ENCODE measurements at places on chromosomes 3 and 15.

GRCh38 chr3:17431004-17431403, 311.4 kb downstream of the TBC1D5 start:
- DNase-seq = no peak

DNA sequence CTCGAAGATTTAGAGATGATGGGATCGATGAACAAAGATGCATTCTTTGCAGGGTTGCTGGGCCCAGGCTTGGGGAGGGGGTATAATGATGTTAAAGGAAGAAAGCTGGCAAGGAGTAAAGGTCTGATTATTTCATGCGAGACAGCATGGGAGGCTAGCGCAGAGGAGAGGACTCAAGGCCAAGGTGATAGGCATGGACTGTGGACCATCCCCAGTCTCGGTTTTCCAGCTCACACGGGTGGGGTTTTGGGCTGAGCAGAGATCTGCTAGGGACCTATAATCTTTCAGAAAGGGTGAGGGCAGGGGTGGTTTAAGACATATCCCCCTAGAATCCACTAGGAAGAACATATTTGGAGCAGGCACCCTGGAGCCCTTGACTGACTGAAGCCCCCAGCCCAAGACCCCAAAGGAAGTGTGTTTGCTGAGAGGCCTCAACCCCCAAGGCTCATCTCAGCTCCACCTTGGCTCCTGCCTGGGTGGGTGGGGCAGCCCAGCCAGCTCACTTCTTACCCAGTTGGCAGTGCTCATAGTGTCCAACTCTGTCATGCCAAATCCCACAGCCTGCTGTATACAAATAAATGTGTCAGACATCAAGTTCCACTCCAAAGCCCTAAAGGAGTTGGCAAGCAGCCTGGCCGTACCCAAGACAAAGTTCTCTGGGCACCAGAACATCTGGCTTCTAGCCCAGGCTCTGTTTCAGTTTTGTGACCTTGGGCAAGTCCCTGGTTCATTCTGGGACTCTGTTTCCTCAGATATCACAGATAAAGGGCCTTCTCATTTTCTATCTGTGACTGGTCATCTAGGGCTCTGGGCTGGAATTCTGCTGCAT, 17.9 kb downstream of the ACSBG1 start:
- DNase-seq = no peak

GRCh38 chr3:186299327-186299726, 62.7 kb downstream of the DGKG start:
- DNase-seq = no peak

DNA sequence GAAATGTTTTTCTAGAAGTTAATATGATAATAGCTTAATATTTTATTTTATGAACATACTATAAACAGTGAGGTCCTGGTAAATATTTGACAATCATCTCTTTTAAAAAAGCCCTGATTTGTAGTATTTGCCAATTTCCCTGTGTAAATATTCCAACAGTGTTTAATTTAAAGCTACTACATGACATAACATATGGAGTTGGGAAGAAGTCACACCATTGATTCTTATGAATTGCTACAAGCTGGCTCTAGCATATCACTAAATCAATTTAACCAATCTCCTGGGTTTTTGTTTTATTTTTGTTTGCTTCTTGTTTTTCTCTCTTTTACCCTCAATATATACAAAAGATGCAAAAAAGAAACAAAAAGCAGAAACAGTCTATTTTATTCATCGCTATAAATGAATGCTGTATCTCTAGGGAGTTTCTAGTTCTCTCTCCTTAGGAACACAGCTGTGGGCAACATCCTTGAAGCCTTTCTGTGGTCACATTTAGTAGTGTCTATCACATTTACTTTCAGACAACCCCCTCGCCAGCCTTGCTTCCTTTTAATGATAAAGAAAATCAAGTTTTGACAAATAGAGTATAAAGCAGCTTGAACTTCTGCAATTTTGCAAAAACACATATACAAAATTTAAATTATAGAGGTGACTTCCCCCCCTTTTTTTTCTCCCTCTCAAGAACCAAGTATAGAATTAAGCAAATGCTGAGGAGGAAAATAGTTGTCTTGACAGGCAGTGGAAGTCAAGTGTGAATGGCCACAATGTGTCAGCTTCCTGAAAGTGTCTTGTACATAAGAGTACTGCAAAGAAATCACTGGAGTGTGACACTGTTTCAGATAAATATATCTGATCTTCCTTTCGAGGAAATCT, 21.4 kb downstream of the CCR1 start:
- DNase-seq = no peak

DNA sequence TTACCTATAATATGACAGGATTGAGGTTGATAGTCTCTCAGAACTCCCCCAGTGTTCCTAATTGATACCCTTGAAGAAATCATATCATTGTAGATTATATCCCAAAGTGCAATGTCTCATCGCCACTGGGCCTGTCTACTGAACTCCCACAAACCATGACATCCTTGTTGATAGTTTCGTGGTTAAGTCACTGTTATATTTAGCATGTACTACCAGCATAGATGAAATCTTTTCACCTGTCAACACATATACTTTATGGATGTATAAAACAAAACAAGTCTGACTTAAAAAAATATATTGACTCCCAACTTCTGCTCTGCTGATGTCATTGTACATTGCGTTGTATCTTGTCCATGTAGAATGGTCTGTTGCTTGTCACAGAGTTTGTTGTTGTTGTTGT, 128.1 kb downstream of the IQCH start:
- DNase-seq = no peak

GRCh38 chr15:38768970-38769369, 204.4 kb upstream of the RASGRP1 start:
- DNase-seq = no peak

DNA sequence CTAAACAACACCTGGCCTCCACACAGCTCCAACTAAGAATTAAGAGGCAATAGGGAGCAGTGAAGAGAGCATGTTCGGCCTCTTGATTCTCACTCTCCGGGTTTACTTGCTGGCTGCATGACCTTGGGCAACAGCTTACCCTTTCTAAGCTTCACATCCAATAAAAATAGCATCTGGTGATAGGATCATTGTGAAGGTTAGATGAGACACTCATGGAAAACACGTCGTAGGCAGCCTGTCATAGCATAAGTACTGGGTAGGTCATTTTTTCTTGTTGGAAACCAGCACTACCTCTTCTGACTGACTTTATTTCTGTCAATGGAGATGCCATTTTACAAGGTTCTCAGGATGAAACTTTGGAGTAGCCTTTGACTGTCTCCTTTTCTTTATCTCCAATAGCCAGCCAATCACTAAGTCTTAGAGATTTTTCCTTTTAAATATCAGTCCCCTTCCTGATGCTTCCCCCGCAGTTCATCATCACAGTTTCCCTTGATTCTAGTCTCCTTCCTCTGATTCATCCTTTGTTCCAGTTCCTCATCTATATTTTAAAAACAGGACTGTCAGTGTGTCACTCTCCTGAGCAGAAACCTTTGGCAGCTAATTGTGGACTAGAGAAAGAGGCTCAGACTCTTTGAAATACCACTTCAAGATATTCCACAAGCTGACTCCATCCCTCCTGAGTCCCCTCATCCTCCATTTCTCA, 271.5 kb downstream of the SLC9A9 start:
- no peak for DNase-seq

DNA sequence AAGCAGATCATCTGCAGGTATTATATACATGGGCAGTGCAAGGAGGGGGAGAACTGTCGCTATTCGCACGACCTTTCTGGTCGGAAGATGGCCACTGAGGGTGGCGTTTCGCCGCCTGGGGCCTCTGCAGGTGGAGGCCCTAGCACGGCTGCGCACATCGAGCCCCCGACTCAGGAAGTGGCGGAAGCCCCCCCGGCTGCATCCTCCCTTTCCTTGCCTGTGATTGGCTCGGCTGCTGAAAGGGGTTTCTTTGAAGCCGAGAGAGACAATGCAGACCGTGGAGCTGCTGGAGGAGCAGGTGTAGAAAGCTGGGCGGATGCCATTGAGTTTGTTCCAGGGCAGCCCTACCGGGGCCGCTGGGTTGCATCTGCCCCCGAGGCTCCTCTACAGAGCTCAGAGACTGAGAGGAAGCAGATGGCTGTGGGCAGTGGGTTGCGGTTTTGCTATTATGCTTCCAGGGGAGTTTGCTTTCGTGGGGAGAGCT, 639 bp downstream of the MKRN3 start:
- no peak for DNase-seq

DNA sequence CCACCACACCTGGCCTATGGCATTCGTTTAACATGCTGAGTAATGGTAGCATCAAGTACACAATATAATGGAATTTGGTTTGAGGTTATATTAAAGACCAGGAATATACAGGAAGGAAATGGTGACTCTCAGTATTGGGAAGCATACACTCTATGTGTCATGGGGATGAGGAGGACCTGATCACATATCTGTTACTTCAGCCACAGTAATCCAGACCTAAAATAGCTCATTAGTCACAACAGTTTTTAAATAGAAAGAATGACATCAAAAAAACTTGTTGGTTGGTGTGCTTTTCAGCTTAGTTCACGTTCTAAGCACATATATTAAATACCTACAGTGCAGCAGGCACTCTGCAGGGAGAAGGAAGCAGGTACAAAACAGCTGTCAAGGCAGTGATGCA, 52.5 kb upstream of the ATP2C1 start:
- no peak for DNase-seq

DNA sequence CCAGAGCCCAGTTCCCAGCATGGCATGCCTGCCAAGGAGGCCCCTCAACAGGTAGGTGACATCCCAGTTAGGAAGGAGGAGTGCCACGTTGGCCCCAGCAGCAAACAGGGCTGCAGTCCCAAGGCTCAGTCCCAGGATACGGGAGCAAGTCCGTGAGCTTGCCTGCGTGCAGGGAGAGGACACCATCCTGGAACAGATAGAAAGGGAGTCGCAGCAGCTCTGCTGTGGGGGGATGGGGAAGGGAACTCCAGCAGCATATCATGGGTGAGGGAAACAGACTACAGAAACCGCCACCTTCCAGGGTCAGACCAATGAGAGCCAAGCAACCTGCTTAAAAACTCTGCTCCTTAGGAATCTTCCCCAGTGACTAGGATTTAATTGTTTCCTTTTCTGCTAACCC, 9.4 kb upstream of the DYNLT2B start:
- DNase-seq = no peak

GRCh38 chr3:54303517-54304375, 181.4 kb downstream of the CACNA2D3 start:
- no peak for DNase-seq

DNA sequence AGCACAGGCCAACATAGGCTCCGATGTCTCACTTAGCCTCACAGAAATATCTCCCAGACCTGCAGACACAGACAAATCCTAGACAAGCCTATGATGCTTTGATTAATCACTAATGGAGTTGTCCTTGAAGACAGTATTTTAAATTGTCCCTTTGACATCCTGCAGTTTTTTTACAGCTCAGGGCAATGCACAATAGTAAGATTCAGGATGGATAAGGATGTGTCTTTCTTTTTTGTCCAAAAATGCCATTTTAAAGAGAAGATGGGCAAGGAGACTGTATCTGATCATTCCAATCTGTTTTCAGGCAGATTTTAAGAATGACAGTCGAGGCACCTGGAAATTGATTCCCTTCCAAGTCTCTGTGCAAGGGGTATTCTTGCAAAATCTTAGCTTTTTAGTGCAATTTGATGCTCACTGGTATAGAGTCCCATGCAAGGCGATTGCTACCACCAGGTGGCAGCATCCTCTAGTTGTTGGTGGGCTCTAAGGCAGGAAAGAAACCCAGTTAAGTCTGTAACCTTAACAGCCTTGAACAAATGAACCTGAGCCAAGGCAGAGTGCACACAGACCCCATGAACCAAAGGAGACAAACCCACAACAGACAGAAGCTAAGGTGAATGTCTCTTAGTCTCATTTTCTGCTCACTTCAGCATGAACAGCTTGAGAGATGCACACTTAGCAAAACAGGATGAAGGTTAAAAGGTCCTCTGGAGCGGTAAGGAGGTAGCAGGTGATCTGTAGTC, 51.2 kb upstream of the MINAR1 start:
- DNase-seq = peak; percentile 36

- DNase-seq = no peak
These were observed 701.3 kb downstream of the EPHA3 start for GRCh38 chr3:89808680-89809197.

- no peak for DNase-seq
These were observed 30.5 kb downstream of the OXSM start for GRCh38 chr3:25820366-25820765.

GRCh38 chr3:105359098-105359762, 7.5 kb upstream of the ALCAM start:
- no peak for DNase-seq

DNA sequence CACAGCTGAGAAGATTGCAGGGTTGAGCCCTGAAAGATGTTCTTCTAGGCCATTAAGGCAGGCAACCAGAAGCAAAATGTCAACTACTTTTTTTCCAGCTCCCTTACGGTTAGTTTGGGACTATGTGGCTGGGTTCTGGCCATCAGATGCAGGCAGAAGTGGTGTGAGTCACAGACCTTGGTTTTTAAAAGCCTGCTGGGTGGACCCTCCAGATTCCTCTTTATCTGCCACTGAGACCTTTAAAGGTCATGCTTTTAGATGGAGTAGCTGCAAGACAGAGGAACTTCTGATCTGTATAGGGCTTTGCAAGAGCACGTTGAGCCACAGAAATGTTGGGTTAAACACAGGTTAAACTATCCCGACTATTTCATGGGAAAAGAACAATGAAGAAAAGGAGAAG, 102.9 kb downstream of the CHST2 start:
- DNase-seq = no peak

DNA sequence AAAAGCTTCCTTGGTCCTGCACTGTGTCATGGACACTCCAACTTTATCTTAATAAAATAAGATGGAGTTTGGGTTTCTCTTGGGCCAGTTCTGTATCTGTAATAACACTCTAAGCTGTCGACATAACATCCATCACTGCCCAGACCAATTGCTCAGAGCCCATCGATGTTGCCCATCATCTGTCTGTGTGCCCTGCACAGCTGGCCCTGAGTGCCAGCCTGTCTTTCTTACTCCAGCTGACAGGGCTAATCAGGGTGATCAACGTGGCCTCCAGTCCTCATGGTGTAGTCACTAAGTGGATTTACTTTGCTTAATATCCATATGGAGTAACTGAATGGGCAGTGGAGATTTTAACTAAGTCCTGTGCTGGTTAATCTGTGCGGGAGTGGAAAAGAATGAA, 419.8 kb upstream of the TPM1 start:
- no peak for DNase-seq

GRCh38 chr3:180516368-180516767, 85.6 kb upstream of the TTC14 start:
- DNase-seq = no peak

DNA sequence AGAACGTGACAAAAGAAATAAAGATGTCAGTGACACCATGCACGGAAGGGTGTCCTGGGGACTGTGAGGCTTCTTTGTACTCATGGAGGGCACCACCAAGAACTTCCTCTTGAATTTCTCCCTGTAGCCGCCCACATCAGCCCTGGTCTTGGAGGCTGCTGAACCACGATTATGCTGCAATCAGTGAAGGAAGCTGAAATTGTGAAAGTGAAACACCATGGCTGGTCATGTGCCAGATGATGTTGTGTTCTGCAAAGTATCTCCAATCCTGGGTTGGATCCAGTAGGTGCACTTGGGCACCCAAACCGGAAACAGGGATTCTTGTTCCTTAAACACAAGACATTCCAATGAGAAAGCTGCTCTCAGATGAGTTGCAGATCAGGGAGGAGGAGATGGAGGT, 104.4 kb upstream of the GOLGA6L6 start:
- DNase-seq = no peak

GRCh38 chr15:60363087-60363549, 34.7 kb downstream of the ANXA2 start:
- no peak for DNase-seq
